SW480 (cell line): ENCODE measurements at places on chromosomes 6 and 20.

DNA sequence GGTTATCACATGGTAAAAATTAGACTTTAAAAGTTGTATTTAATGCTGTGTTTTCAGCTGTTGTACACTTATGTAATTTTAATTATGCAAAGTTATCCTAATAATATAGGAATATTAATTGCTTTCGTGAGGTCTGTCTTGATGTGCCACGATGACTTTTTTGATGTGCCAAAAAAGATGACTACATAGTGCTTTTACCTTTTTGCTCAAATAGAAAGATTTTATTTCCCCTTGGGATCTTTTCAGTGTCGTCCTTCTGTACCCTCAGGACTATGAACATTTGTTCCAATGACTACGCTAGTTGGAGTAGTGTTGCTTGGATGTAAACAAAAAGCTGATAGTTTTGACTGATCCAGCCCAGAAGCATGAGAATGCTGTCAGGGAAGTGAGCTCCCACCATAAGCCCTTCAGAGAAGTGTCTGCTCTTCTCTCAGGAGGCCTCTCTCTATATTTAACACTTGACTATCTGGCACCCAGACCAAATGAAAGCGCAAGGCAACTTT, 1.2 kb upstream of the CD164 start:
- no peak for DNase-seq

DNA sequence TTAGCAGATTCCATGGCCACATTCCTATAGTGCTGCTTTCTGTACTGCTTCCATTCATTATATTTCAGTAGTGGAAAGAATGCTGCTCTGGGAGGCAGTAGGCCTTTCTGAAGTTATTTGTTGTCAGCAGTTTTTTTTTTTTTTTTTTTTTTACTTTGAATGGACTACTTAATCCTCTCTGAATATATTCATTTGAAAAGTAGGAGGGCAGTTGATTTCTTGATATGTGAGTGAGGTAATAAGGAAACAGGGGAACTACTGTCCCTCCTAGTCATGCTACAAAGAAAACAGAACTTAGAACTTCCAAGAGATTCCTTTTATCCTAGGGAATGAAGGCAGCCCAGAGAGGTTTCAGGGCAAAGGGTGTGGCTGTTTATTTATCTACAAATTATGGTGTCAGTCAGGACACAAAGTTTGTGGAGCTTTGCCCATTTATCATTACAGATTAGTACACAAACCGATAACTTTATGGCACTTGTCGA, 155.9 kb downstream of the JARID2 start:
- DNase-seq: no peak

DNA sequence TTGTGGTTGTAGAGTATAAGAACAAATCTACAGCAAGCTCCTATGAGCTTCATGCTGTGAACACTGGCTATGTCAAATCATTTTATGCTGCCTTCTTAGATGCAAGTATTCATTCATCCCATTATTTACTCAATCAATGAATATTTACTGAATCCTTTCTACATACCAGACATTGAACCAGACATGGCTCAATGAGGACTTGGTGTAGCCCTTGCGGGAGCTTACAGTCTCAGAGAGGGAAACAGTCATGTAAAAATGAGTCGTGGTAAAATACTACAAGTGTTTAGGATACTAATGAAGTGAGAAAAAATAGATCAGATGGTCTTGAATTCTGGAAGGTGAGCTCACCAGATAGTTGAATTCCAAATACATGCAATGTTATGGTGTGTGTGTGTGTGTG, 44.8 kb upstream of the ENPP1 start:
- no peak for DNase-seq

DNA sequence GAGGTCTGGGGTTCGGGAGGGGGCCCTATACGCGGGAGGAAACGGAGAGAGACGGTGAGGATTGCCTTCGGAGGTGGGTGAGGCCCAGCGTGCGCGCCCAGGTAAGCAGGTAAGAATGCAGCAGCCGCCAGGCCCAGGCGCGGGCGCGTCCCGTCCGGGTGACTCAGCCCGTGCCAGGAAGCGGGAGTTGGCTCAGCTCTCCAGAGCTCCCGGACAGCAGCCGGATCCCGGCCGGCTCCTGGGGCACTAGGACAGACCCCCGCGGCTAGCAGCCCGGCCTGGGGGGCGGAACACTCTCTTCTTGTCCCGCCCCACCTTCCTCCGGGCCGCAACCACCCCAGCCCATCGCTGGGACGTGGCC, 1.5 kb upstream of the MDFI start:
- DNase-seq: peak; percentile 84

DNA sequence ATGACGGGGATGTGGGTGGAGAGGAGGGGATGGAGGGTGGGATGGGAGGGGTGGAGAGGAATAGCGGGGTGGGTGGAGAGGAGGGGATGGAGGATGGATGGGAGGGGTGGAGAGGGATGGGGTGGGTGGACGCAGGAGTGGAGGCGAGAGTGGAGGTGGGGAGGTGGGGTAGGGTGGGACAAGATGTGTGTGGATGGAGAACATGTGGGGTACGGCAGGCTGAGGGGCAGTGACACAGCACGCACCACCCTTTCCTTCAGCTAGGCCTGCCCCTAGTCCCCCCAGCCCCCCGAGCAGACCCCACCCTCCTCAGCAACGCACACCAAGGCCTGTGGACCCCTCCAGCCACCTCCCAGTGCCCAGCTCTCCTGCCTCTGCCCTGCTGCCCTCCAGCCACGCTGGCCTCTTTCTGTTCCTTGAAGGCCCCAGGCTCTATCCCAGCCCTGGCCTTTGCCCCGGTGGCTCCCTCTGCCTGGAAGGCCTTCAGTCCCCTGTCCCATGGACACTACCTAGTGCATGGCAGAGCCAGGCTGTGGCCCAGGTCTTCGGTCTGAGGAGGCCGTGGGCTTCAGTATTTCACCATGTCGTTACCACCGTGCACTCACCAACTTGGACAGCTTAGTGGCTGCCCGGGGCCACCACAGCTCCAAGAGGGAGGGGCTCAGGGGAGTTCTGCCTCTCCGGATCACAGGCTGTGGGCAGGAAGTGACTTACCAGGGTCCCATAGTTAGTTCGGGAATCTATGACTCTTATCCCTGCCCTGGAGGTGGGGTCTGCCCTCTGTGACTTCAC, 78.4 kb upstream of the PMEPA1 start:
- peak; percentile 26 for DNase-seq

DNA sequence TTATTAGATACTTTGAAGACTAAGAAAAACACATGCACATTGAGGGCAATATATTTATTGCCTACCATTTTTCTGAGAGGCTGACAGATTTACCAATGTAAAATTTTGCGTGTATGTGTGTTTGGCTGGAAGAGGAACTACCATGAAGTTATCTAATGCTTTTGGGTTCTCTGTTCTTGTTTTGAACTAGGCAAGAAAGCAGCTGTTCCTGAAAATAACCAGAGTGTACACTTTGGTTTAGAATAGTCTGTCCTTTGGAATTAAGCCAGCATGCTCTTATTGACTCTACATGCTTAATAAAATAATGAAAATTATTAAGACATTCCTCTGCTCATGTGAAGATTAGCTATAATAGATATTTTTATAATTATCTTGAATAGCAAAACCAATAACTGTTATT, 129.2 kb downstream of the MYB start:
- no peak for DNase-seq

DNA sequence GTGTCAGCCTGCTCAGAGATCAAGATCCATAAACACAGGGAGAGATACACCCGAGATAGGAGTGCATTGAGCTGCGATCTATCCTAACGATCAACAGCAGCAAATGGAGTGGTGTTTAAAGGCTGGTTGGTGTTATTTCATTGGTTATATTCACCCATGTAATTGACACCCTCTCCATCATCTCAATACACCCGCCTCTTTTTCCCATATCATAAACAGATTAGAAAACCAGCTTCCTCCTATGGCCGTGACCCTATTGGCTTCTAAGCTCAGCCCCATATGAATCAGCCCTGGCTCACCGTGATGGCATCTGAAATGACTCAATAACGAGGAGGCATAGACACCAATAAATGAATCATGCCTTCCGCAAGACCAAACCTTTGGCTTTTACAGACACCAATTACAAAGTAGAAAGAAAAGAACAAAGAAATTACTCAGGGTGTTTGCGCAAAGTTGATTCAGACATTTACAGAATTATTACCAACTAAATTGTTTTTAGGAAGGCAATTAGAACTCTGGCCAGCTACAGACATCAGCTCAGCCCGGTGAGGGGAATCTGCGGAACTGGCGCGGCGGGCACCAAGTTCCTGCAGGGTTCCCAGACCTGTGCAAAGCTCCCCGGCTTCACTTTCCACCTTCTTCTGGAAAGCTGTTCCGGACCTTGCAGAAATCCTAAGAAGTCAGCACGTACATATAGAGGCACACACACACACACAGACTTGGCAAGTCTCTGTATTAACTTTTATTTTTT, 11.5 kb downstream of the PMEPA1 start:
- DNase-seq: peak; percentile 100
